ENCODE measurements at places on chromosomes 12 and 14. TPM values are rescaled to one million over a fixed set of nuclear protein-coding genes. Genes with fewer than 3 reads are reported as not detected.

DNA sequence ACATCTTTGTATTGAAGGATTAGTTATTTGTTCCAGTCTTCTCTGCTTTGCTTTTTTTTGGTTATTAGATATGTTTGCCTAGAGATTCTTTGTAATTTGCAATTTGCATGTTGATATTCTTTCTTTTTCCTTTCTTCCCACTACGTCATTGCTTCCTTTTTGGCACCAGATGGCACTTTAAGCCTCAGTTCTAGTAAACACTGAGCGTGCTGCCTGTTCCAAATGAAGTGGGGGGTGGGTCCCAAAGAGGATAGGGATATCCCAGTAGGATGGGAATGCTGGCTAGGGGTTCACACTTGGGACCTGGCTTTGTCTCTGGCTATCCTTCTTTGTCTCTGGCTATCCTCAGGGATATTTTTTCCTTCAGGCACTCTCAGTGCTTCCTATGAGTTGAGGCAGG lies 17.0 kb downstream of the EAPP start:
- H3K27ac ChIP-seq: no peak overlapping the region
- H3K4me1 ChIP-seq: no peaks in the 10 kb centered on the region
- no peak overlapping the region for H3K4me3 ChIP-seq
- no peak for DNase-seq
- H3K36me3 ChIP-seq: peaks cover 100% of the 10 kb centered on the region
- no peaks in the 10 kb centered on the region for H3K27me3 ChIP-seq

DNA sequence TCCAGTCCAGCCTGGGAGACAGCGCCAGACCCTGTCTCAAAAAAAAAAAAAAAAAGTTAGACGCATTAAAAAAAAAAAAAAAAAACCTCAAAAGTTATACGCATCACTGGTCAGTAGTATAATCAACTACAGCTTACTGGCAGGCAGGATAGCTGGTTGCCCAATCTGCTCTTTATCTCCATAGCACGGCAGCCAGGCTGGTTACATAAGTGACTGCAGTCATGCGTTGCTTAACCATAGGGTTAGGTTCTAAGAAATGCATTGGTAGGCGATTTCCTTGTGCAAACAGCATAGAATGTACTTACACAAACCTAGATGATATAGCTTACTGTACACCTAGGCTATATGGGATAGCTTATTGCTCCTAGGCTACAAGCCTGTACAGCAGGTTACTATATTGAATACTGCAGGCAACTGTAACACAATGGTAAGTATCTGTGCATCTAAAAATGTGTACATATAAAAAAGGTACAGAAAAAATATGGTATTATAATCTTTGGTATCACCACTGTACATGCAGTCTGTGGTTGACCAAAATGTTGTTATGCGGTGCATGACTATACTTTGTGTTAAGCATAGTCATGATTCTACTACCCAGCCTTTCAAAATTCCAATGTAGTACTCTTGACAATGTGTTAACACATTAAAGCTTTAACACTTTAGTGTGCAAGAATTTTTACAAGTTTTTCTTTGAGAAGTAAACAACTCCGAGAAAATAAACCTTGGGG lies 8.1 kb downstream of the L2HGDH start:
- H3K27ac ChIP-seq: no peak overlapping the region
- DNase-seq: peak; percentile 66
- no peaks in the 10 kb centered on the region for H3K27me3 ChIP-seq
- no peak overlapping the region for H3K4me3 ChIP-seq

GRCh38 chr12:67630373-67631088 lies 18.0 kb upstream of the DYRK2 start:
- no peak overlapping the region for H3K27ac ChIP-seq
- no peaks in the 10 kb centered on the region for H3K36me3 ChIP-seq
- no peaks in the 10 kb centered on the region for H3K27me3 ChIP-seq
- no peak overlapping the region for H3K4me3 ChIP-seq
- DNase-seq: no peak
- H3K4me1 ChIP-seq: no peaks in the 10 kb centered on the region

SIX6 gene
- total RNA-seq: not detected

- H3K27me3 ChIP-seq: no peaks in the 10 kb centered on the region
- no peak overlapping the region for H3K4me3 ChIP-seq
- DNase-seq: no peak
- H3K27ac ChIP-seq: no peak overlapping the region
Measured at GRCh38 chr12:14910090-14910915, 24.6 kb upstream of the MGP start.

DNA sequence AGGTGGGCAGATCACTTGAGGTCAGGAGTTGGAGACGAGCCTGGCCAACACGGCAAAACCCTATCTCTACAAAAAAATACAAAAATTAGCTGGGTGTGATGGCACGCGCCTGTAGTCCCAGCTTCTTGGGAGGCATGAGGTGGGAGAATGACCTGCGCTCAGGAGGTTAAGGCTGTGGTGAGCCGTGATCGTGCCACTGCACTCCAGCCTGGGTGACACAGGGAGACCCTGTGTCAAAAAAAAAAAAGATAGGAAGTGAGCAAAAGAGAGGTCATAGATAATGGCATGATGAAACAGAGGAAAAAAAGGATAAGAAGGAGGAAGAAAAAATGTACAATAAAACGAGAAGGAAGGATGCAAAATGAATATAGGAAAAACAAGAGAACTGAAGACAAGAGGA lies 159.5 kb downstream of the ETV6 start:
- no peak for DNase-seq
- no peaks in the 10 kb centered on the region for H3K36me3 ChIP-seq
- peaks cover 22% of the 10 kb centered on the region for H3K4me1 ChIP-seq
- no peak overlapping the region for H3K4me3 ChIP-seq

CLEC4D gene
- total RNA-seq: 15.7 TPM

DNA sequence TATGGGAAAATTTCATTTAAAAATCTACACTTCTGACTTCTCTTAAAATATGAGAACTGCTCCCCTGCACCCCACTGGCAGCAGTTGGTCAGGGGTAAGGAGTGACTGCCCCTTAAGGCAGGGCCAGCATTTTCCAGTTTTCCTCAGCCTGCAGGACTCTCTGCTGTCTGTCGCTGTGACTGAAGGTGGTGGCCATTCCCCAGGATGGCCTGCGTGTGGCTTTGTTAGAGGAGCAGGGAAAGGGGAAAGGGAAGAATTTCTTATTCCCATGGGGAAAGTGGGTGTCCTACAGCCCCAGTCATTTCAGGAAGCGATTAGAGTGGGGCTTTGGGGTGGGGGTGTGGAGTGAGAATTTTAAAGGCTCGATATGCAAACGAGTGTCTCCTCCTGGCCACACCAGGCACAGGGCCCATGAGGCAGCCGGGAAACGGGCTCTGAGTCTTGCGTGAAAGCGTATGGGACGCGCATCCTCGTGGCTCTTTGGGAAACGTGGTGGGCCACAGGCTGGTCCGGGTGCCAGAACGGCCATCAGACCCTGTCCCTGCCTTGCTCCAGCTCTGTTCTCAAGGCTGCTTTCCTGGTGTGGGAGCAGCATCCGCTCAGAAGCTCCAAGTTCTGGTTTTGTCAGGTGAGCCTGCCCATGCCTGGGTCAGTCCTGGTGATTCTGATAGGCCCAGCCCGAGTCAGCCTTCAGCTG lies 23.5 kb downstream of the ADGRD1 start:
- no peaks in the 10 kb centered on the region for H3K27me3 ChIP-seq
- no peaks in the 10 kb centered on the region for H3K4me1 ChIP-seq

GRCh38 chr12:57655541-57656240 lies 22.7 kb upstream of the B4GALNT1 start:
- no peak overlapping the region for H3K27ac ChIP-seq
- no peaks in the 10 kb centered on the region for H3K27me3 ChIP-seq
- H3K4me1 ChIP-seq: no peaks in the 10 kb centered on the region
- no peak overlapping the region for H3K4me3 ChIP-seq
- no peak for DNase-seq

- H3K27ac ChIP-seq: peak overlapping the region; percentile 87
- peak overlapping the region; percentile 82 for H3K4me3 ChIP-seq
- no peak for DNase-seq
- H3K36me3 ChIP-seq: peaks cover 41% of the 10 kb centered on the region
Measured at GRCh38 chr12:109572506-109572845, 828 bp downstream of the MMAB start.

NELL2 gene
- 3.4 TPM for total RNA-seq

GRCh38 chr14:60945984-60946383 lies 34.9 kb downstream of the TRMT5 start:
- H3K36me3 ChIP-seq: peaks cover 4% of the 10 kb centered on the region
- no peaks in the 10 kb centered on the region for H3K4me1 ChIP-seq

SYCP3 gene
- total RNA-seq: 0.23 TPM

- no peaks in the 10 kb centered on the region for H3K27me3 ChIP-seq
- H3K27ac ChIP-seq: no peak overlapping the region
- no peak for DNase-seq
- H3K36me3 ChIP-seq: no peaks in the 10 kb centered on the region
- no peak overlapping the region for H3K4me3 ChIP-seq
Measured at GRCh38 chr14:42192738-42193653, 586.3 kb downstream of the LRFN5 start.

DNA sequence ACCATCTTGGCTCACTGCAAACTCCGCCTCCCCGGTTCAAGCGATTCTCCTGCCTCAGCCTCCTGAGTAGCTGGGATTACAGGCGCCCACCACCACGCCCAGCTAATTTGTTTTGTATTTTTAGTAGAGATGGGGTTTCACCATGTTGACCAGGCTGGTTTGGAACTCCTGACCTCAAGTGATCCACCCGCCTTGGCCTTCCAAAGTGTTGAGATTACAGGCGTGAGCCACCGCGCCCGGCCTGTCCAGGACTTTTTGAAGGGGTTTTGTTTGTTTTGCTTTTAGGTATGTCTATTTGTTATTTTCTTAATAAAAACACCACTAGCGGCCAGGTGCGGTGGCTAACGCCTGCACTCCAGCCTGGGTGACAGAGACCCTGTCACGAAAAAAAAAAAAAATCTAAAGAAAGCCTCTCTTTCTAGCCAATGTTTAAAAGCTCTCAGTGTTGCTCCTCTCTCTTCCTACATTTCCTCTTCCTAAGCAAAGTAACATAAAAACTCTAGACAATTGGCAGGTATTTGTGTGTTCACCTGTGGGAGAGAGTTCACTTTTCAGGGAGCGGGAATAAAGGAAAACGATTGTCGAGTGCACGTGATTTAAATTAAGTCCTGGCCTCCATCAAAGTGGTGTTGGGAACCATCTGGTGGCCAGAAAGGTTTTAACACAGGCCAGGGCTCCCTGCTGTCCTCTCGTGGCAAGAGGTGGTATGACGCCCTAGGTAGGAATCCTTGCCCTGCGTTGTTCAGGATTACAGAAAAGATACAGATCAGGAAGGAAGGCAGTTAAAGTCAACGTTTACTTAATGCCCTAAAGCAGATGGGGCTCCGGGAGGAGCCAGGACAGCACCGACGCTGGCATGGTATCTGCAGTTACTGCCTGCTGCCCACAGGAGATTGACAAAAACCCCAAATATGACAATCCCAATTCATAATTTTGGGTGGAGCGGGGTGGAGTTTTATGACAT lies 36.2 kb upstream of the ATP23 start:
- no peak overlapping the region for H3K4me3 ChIP-seq
- H3K36me3 ChIP-seq: no peaks in the 10 kb centered on the region
- H3K4me1 ChIP-seq: peaks cover 10% of the 10 kb centered on the region
- no peak for DNase-seq

- no peaks in the 10 kb centered on the region for H3K4me1 ChIP-seq
- H3K4me3 ChIP-seq: no peak overlapping the region
- no peaks in the 10 kb centered on the region for H3K27me3 ChIP-seq
- DNase-seq: no peak
- H3K36me3 ChIP-seq: no peaks in the 10 kb centered on the region
Measured at GRCh38 chr12:70393787-70394499, 27.9 kb downstream of the KCNMB4 start.

IRAK3 gene
- 71.7 TPM for total RNA-seq

DNA sequence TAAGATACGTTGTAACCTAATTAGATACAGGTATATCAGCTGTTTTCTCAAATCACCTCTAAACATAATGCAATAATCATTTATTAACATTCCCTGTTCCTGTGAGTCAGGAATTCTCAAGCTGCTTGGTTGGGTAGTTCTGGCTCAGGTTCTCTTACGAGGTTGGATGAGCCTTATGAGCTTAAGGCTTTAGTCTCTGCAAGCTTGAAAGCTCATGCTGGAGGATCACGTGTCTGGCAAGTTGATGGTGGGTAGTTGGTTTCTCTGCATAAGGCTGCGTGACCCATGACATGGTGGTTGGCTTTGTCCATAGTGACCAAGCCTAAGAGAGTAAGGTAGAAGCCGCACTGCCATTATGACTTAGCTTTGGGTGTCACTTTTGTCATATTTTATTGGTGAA lies 62.0 kb downstream of the PLEKHA5 start:
- H3K4me1 ChIP-seq: peaks cover 28% of the 10 kb centered on the region
- H3K36me3 ChIP-seq: no peaks in the 10 kb centered on the region
- no peaks in the 10 kb centered on the region for H3K27me3 ChIP-seq
- H3K27ac ChIP-seq: no peak overlapping the region

DNA sequence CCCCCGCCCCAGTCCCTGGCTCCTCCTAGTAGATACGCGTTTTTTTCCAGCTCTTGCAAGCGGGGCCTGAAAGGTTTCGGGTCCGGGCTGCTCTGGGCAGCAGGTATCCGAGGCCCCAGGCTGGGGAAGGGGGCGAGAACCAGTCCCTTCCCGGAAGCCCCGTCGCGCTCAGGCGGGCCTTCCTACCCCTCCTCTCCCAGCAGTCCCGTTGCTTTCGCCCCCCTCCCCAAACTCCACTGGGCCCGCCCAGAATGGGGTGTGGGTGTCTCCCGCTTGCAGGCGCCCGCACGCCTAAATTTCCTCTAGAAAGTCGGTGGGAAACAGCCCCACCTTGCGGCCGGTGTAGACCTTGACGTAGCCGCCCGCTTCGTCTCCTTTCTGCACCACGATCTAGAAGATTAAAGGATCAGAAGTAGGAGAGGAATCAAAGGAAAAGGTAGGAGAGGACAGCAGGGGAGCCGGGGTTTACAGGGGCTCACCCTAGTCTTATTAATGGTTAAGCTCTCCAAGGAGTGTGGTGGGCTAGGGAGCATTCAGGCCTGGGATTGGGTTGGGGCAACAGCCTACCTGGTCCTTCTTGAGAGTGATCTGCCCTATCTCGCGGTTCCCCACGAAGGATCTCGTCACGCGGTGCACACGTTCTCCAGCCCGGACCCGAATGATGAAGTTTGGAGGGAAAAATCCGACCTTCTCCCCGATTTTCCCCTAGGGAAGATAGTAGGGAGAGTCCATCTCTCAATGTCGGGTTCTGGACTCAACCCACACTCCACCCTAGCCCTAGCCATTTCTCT lies 7.3 kb downstream of the STAC3 start:
- peaks cover 28% of the 10 kb centered on the region for H3K4me1 ChIP-seq
- peak overlapping the region; percentile 13 for H3K4me3 ChIP-seq
- no peak for DNase-seq
- H3K27ac ChIP-seq: no peak overlapping the region
- H3K36me3 ChIP-seq: no peaks in the 10 kb centered on the region
- H3K27me3 ChIP-seq: peaks cover 34% of the 10 kb centered on the region
